ENCODE measurements at places on chromosomes 13 and 19.

GRCh38 chr19:41906271-41906670 lies 22.0 kb downstream of the ERFL start:
- no peak for DNase-seq
- no peak overlapping the region for H3K4me3 ChIP-seq
- H3K4me1 ChIP-seq: peaks cover 7% of the 10 kb centered on the region
- H3K27me3 ChIP-seq: no peaks in the 10 kb centered on the region
- peaks cover 61% of the 10 kb centered on the region for H3K36me3 ChIP-seq

- no peak overlapping the region for H3K27ac ChIP-seq
- H3K27me3 ChIP-seq: no peaks in the 10 kb centered on the region
- no peak overlapping the region for H3K4me3 ChIP-seq
- no peak for DNase-seq
- H3K4me1 ChIP-seq: no peaks in the 10 kb centered on the region
These were observed 471.5 kb downstream of the TSHZ3 start for GRCh38 chr19:30877661-30878113.

DNA sequence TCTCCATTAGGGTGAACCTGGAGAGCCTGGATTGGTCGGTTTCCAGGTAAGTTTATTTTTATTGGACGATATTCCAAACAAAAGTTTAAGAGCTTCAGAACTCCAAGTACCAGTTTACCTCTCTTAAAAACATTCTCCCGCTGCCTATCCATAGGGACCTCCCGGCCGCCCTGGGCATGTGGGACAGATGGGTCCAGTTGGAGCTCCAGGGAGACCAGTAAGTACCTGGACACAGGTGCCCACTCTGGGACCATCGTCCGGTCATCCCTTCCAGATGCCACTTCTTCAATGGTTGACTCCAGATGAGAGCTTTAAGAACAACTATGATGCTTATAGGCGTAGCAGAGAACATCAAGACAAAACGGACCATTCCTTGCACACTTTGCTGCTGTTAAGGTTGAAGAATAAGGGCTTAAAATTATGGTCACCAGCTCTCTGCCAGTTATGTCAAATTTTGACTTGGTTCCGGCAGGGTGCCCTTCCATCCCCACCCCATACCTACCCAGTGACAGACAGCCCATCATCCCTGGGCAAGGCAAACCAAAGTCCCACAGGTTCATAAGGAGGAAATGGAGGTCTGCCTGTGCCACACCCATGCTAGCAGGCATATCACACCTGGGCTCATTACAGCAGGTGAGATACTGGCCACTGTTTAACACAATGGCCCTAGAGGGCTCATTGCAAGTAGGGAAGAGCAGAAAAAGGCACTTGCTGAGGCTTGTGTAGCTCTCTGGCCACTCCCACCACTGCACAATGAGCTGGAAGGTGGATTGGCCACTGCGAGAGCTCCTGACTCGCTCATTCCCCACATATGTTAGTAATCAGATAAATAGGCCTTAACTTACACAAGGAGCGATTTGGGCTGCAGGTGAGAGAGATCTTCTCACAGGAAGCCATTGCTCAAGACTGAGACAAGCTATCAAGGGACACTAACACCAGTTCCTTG lies 123.6 kb downstream of the COL4A2 start:
- no peak for DNase-seq
- H3K27me3 ChIP-seq: no peaks in the 10 kb centered on the region
- H3K4me3 ChIP-seq: no peak overlapping the region
- H3K36me3 ChIP-seq: no peaks in the 10 kb centered on the region
- no peaks in the 10 kb centered on the region for H3K4me1 ChIP-seq
- no peak overlapping the region for H3K27ac ChIP-seq

GRCh38 chr13:113170511-113170910 lies 12.1 kb downstream of the PROZ start:
- H3K27ac ChIP-seq: no peak overlapping the region
- H3K4me1 ChIP-seq: peaks cover 5% of the 10 kb centered on the region
- H3K27me3 ChIP-seq: no peaks in the 10 kb centered on the region
- no peaks in the 10 kb centered on the region for H3K36me3 ChIP-seq
- peak overlapping the region; percentile 2 for H3K4me3 ChIP-seq

GRCh38 chr13:111539791-111540446 lies 219.5 kb downstream of the TEX29 start:
- no peak for DNase-seq
- H3K27me3 ChIP-seq: peaks cover 2% of the 10 kb centered on the region
- no peak overlapping the region for H3K27ac ChIP-seq
- H3K36me3 ChIP-seq: no peaks in the 10 kb centered on the region
- no peak overlapping the region for H3K4me3 ChIP-seq

GRCh38 chr13:77745784-77746183 lies 48.3 kb downstream of the SLAIN1 start:
- H3K27ac ChIP-seq: no peak overlapping the region
- H3K27me3 ChIP-seq: no peaks in the 10 kb centered on the region
- no peak for DNase-seq
- no peak overlapping the region for H3K4me3 ChIP-seq
- H3K4me1 ChIP-seq: no peaks in the 10 kb centered on the region

DNA sequence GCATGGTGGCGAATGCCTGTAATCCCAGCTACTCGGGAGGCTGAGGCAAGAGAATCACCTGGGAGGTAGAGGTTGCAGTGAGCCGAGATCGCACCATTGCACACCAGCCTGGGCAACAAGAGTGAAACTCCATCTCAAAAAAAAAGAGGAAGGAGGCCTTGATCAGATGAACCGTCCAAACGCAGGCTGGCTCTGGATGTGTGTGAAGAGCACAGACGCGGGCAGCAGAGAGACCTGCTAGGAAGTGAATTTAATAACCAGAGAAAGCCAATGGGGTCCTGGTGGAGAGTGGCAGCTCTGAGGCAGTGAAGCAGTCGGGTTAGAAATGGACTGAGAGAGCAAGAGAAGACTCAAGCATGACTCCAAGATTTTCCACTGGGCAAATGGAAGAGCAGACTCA lies 136.5 kb downstream of the RNF17 start:
- no peak for DNase-seq
- no peaks in the 10 kb centered on the region for H3K27me3 ChIP-seq
- no peaks in the 10 kb centered on the region for H3K36me3 ChIP-seq
- no peak overlapping the region for H3K4me3 ChIP-seq

DNA sequence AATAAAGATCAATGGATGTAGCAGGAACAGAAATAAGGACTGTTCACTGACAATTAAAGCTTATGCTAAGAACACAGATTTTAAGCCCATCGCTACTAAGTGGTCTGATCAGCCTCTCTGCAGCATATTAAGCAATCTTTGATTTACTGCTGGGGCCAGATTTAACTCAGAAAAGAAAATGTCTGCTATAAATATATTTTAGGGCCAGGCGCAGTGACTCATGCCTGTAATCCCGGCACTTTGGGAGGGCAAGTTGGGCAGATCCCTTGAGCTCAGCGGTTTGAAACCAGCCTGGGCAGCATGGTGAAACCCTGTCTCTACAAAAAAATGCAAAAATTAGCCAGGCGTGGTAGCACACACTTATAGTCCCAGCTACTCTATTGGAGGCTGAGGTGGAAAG lies 43.0 kb downstream of the METTL21C start:
- H3K4me3 ChIP-seq: no peak overlapping the region
- no peaks in the 10 kb centered on the region for H3K4me1 ChIP-seq
- no peak overlapping the region for H3K27ac ChIP-seq
- no peaks in the 10 kb centered on the region for H3K27me3 ChIP-seq

- no peak overlapping the region for H3K27ac ChIP-seq
- no peaks in the 10 kb centered on the region for H3K4me1 ChIP-seq
- H3K4me3 ChIP-seq: no peak overlapping the region
- no peaks in the 10 kb centered on the region for H3K27me3 ChIP-seq
- DNase-seq: no peak
These were observed 17.5 kb upstream of the ZNF492 start for GRCh38 chr19:22616659-22617058.

DNA sequence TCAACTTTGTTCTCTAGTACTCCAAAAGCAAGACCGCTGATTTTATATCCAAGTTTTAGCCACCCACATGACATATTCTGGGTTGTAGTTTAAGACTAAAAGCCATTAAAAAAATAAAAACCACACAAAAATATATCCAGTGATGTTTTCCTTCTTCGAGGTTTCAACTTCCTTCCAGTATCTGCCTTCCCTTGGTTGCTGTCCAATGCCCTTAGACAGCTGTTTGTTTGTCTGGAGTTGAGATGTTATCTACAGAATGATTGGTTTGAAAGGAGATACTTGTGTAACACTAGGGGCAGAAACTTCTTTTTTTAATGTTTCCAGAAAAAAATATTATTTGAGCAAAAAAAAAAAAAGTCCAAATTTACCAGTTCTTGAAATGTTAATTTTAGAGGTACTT lies 591.5 kb upstream of the PCDH9 start:
- no peaks in the 10 kb centered on the region for H3K27me3 ChIP-seq
- H3K4me1 ChIP-seq: no peaks in the 10 kb centered on the region
- H3K36me3 ChIP-seq: no peaks in the 10 kb centered on the region
- no peak for DNase-seq
- no peak overlapping the region for H3K27ac ChIP-seq

GRCh38 chr13:46142776-46143175 lies 37.9 kb upstream of the CPB2 start:
- H3K27ac ChIP-seq: no peak overlapping the region
- H3K4me1 ChIP-seq: no peaks in the 10 kb centered on the region
- no peak overlapping the region for H3K4me3 ChIP-seq
- no peaks in the 10 kb centered on the region for H3K27me3 ChIP-seq

Measured in effector memory CD4-positive, alpha-beta T cell (primary cell).